Thyroid gland (tissue), 4 donors: ENCODE measurements at places on chromosomes 1 and 21. TPM values are rescaled to one million over a fixed set of nuclear protein-coding genes. Genes with fewer than 3 reads are reported as not detected.

DNA sequence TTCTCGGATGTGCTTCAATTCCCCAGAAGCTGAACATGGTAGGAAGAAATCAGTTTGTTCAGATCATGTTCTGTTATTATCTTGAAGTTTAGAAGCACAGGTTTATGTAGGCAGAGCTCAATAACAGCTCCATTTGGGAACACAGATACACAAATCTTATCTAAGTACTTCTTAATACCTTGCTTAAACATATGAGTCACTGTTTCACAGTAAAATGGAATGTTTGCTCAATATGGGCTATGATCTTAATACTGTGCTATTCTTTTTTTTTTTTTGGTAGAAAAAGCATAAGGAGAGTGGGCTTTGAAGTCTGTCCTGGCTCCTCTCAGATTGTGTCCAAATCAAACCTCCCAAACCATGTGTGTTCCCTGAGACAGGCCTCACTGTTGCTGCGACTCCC is 13.4 kb downstream of the PROK1 start:
- H3K27ac ChIP-seq, result no peak overlapping the region
- H3K4me3 ChIP-seq, result no peak overlapping the region
- no peaks in the 10 kb centered on the region for H3K4me1 ChIP-seq
- no peaks in the 10 kb centered on the region for H3K27me3 ChIP-seq
- H3K36me3 ChIP-seq, result no peaks in the 10 kb centered on the region

The TRIM67 gene
- not detected for total RNA-seq

The SPATA46 gene
- total RNA-seq, result not detected

The CCDC30 gene
- 24.2 TPM for total RNA-seq

DNA sequence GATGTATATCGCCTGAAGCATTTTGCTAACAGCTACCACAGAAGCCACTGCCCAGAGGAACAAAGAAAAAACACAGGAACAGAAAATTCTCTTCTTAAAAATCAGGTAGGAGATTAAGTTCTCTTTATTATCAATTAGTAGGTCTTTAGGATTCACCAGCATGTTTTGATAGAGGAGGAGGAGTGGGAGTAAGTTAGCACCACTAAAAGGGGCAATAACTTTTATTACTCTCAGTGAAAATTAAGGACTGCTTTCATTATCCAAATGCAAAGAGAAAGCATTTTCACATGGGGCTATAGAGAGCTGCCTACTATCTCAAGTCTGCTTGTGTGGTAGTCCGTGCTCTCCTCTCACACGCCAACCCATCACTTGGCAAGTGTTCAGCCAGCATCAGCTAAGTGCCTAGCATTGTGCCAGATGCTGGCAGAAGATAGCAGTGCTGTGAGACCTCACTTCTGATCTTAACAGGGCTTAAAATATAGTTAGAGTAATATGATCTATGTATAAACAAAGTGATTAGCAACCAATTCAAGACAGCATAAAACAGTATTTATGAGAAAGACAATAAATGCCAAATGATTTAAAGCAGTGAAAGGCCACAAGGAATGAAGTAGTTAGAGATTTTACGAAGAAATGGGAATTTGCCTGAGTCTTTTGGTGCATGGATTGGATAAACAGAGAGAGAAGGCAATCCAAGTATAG is 39.8 kb downstream of the ASTN1 start:
- no peaks in the 10 kb centered on the region for H3K36me3 ChIP-seq
- no peaks in the 10 kb centered on the region for H3K27me3 ChIP-seq
- H3K27ac ChIP-seq, result no peak overlapping the region
- H3K4me3 ChIP-seq, result no peak overlapping the region

DNA sequence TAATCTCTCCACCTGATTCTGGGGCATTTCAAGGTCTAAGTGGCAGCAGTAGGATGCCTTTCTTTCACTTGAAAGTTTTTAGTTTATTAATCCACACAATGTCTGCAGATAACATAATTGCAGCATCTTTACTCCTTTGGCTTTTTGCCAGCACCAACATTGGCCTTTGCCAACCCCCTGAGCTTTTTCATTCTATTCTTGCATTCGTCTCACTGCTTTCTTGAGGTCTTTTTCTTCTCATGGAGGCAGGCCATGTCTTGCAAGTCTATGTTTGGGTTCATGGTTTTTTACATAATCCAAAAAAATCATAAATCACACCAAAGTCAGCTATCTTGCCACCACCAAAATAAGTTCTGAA is 30.4 kb upstream of the COG2 start:
- H3K4me3 ChIP-seq, result no peak overlapping the region
- H3K36me3 ChIP-seq, result no peaks in the 10 kb centered on the region
- no peaks in the 10 kb centered on the region for H3K27me3 ChIP-seq
- H3K27ac ChIP-seq, result no peak overlapping the region
- no peak for DNase-seq

The VSIG8 gene
- total RNA-seq, result not detected

DNA sequence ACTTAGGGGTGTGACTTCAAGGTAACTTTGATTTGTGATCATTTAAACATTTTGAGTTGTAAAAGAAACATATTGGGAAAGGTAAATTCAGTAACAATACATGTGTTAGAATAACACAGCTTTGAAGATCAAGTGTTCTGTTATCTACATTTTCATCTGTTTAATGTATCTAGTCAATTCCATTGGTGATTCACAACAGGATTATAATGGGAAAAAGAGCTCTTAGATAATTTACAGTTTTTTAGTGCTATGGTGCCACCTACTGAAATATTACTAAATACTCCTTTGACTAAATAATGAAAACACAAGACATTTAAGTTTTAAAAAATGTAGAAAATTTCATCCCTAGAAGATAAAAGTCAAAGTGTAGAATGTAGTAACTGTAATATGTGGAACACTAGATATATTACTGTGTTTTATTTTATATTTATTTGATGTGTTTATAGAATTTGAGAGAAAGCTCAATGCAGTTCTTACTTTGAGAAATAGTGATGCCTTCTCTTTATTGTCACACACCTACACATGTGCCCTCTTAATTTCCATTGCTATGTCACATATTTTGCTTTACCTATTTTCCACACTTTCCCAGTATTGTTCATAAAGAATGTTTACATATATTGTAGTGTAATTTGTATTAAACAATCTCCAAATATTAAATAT is 47.4 kb downstream of the PTPRC start:
- no peaks in the 10 kb centered on the region for H3K36me3 ChIP-seq
- H3K4me3 ChIP-seq, result no peak overlapping the region
- H3K4me1 ChIP-seq, result peaks cover 6% of the 10 kb centered on the region
- DNase-seq, result no peak
- H3K27ac ChIP-seq, result no peak overlapping the region

The KISS1 gene
- not detected for total RNA-seq

The OR2M3 gene
- not detected for total RNA-seq

DNA sequence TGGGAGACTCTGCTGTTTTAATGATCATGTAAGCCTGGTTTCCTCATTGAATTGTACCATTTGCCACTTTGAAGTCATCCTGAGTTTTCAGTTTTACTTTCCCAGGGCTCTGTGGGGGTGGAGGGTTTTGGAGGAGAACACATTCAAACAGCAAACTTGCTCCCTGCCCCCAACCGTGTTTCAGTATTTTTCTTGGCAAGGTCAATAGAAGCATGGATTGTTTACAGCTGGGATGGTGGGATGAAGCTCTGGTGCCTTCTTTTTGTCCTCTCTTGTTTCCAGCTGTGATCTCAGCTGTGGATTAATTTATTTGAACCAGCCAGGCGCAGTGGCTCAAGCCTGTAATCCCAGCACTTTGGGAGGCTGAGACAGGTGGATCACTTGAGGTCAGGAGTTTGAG is 54.3 kb upstream of the SERBP1 start:
- H3K27ac ChIP-seq, result no peak overlapping the region
- H3K4me1 ChIP-seq, result peaks cover under 1% of the 10 kb centered on the region
- H3K36me3 ChIP-seq, result no peaks in the 10 kb centered on the region
- no peaks in the 10 kb centered on the region for H3K27me3 ChIP-seq
- DNase-seq, result no peak

DNA sequence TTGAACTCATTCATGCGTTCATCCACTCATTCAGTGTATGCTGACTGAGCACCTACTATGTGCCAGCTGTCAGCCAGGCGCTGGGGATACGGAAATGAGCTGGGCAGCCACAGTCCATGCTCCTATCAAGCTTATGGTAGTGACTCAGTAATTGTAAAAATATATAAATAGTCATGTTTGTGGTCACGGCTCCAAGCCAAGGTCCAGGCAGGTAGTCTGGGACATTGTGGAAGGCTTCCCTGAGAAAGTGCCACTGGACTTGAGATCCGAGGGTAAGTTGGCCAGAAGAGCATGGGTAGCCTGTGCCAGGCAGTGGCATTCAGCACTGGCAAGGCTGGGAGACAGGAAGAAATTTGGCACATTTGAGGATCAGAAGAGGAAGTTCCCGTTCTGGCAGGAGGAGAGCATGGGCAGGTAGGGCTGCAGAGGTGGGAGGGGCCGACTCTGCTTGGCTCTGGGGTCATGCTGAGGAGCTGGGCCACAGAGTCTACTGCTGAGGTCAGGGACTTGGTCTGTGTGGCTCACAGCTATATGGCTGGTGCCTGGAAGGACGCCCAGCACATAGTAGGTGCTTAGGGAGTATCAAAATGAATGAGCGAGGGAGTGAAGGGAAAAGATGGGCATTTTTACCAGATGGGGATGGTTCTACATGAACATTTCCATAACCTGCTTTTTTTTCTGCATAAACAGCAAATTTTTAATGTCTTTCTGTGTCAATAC is 6.9 kb downstream of the PTPRF start:
- no peaks in the 10 kb centered on the region for H3K36me3 ChIP-seq
- peaks cover 25% of the 10 kb centered on the region for H3K4me1 ChIP-seq
- peak; percentile 62 for DNase-seq
- H3K27me3 ChIP-seq, result no peaks in the 10 kb centered on the region
- H3K4me3 ChIP-seq, result no peak overlapping the region

The AMY2A gene
- total RNA-seq, result not detected

The RIPPLY3 gene
- not detected for total RNA-seq

DNA sequence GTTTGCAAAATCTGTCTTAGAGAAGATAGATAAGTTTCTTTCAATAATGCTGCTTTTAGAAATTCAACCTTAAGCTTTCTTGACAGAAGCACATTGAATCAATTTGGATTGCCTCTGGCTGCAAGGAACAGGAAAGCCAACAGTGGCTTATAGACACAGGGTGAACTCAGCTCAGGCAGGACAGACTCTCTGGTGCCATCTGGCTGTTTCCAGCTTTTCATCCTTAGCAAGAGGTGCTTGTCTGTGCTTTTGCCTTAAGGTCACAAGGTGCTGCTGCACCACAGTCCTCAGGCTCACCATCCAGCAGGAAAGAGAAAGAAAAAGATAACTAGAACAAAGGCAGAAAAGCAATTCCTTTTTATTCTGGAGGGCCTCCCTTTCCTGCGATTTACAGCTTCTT is 93.7 kb upstream of the ETS2 start:
- H3K4me3 ChIP-seq, result no peak overlapping the region
- no peak overlapping the region for H3K27ac ChIP-seq
- no peaks in the 10 kb centered on the region for H3K36me3 ChIP-seq
- DNase-seq, result no peak

DNA sequence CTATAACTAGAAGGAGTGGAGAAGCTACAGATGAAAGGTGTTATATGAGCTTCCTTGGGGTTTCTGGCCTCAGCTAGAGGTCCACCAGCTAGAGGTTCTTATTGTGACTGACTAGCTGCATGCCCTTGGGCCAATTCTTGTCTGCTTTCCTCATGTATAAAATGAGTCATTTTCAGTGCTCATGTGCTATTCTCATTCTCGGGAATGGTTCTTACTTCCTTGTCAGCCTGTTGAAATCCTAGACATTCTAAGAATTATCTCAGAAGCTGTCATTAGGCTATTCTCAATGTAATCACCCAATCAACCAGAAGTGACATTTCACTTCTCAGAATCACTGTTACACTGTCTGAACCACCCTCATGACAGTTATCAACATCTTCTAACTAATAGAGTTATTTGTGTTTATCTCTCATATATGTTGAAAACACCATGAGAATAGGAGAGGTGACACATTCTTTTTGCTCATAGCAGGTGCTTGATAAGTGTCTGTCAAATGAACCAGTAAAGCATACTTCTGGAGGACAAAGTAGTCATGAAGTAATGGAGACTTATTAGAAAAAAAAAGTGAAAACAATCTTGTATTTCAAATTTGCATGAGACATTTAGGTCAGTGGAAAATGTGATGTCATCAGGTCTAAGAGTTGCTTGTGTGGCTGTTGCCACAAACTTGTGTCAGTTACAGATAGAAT is 122.8 kb upstream of the IVNS1ABP start:
- no peaks in the 10 kb centered on the region for H3K27me3 ChIP-seq
- DNase-seq, result no peak
- H3K36me3 ChIP-seq, result no peaks in the 10 kb centered on the region
- H3K4me1 ChIP-seq, result no peaks in the 10 kb centered on the region

The LRRC39 gene
- 0.39 TPM for total RNA-seq

The FCRL4 gene
- total RNA-seq, result not detected

- peak overlapping the region; percentile 75 for H3K27ac ChIP-seq
- H3K4me3 ChIP-seq, result no peak overlapping the region
- no peaks in the 10 kb centered on the region for H3K27me3 ChIP-seq
- DNase-seq, result no peak
Measured at GRCh38 chr1:61301824-61302657, 219.7 kb downstream of the NFIA start.

The BTBD8 gene
- 14.8 TPM for total RNA-seq

The DCDC2B gene
- total RNA-seq, result not detected

DNA sequence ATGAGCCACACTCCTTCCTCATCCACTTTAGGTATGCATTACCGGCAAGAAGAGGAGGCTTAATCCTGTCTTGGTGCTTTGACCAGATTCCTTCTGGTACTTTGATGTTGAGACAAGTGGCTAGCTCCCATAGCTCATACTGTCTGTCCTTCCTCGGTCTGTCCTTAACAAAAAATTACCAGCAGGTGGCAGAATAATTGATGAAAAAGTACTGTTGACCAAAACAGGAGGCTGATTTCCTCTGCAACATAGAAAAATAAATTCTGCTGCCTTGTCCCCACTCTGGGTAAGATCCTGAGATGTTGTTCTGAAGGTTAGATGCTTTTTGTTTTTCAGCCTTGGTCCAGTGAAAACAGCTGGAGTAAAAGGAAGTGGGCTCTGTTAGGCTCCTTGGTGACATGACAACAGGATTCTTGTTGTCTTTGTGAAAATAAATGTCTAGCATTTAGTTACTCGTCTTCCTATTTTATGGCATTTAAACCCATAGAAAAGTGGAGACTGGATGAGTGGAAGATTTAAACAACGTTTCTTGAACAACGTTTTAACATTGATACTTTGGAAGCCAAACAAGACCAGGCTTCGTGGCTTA is 11.2 kb upstream of the HJV start:
- no peaks in the 10 kb centered on the region for H3K36me3 ChIP-seq
- no peak for DNase-seq
- peaks cover 4% of the 10 kb centered on the region for H3K4me1 ChIP-seq
- no peak overlapping the region for H3K4me3 ChIP-seq
- no peaks in the 10 kb centered on the region for H3K27me3 ChIP-seq

DNA sequence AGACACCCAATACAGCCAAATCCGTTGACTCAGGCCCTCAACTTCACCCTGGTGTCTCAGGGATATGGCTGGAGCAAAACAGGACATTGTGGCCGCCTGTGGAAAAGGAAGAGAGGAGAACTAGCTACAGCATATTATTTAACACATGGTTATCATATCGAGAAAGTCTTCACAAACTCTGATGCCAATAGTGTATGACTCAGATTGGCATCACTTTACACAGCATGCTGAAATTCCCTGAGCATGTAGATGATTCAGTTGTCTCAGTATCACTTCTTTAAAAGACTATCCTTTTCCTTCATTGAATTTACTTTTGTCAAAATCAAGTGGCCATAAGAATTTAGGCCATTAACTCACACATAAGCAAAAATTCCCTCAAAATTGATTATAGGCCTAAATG is 20.1 kb downstream of the HSD3B2 start:
- H3K27ac ChIP-seq, result no peak overlapping the region
- no peak for DNase-seq
- H3K27me3 ChIP-seq, result no peaks in the 10 kb centered on the region
- H3K4me3 ChIP-seq, result no peak overlapping the region
- no peaks in the 10 kb centered on the region for H3K4me1 ChIP-seq
- H3K36me3 ChIP-seq, result no peaks in the 10 kb centered on the region
